ENCODE measurements at places on chromosomes 5 and 9.
A peak's percentile ranks its signal among the peaks of the same experiment; 100 is the strongest.

DNA sequence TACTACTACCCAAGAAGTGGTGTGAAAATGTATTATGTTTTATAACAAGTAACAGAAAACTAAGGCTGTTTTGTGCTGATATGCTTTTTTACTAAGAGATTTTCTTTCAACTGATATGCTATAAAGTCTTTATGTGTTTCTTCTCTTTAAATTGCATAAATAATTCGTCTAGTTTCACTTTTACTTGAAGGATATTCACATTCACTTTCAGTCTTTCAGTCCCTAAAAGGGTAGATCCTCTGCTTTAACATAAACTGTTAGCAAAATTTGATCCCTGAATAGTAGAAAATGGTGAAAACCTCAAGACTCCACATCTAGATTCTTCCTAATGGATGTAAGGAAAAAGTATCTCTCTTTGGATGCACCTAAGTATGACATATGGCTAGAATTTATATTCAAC is 69.0 kb upstream of the FST start:
- no peak for DNase-seq

DNA sequence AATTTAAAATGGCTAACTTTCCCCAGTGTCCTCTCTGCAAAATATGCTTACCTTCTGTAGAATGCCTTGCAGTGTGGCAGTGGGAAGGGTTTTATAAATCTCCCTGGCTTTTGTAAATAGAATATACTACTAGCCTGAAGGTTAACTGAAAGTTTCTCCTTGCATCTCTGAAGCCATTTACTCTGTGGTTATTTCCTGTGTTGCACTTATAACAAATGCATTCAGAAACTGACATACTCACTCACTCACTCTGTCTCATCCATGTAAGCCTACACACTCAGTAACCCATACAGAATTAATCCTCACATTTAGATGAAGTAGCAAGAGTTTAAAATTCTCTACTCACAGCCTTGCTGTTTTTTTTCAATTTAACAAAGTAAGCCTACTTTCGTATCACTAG is 87.1 kb upstream of the SH3GL2 start:
- DNase-seq = no peak

DNA sequence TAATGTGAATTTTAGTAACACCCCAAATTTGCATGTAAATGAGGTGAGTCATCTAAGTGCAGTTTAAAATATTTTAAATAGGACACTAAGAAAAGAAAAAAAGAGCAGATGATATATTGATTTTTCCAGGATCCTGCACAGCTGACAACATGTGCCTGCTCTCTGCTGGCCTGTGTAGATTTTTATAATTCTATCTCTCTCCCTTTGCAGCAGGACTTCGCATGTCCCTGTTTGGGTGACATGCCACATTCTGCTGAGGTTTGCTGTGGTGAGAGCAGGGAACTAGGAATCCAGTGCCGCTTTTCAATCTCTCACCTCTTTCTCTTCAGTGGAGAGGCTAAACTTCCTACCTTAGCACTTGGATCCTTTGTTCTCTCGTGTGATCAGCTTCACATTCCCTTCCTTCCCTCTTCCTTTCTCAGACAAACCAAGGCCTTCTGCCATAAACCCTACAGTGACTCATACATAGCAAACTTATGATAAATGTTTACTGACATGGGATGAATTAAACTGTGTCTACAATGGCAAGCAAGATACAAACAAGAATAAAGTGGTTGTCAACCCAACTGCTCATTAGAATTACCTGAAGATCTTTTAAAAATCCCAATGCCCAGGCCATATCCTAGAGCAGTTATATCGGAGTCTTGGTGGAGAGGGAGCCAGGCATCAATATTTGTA is 198.8 kb upstream of the EFNA5 start:
- peak; percentile 58 for DNase-seq

DNA sequence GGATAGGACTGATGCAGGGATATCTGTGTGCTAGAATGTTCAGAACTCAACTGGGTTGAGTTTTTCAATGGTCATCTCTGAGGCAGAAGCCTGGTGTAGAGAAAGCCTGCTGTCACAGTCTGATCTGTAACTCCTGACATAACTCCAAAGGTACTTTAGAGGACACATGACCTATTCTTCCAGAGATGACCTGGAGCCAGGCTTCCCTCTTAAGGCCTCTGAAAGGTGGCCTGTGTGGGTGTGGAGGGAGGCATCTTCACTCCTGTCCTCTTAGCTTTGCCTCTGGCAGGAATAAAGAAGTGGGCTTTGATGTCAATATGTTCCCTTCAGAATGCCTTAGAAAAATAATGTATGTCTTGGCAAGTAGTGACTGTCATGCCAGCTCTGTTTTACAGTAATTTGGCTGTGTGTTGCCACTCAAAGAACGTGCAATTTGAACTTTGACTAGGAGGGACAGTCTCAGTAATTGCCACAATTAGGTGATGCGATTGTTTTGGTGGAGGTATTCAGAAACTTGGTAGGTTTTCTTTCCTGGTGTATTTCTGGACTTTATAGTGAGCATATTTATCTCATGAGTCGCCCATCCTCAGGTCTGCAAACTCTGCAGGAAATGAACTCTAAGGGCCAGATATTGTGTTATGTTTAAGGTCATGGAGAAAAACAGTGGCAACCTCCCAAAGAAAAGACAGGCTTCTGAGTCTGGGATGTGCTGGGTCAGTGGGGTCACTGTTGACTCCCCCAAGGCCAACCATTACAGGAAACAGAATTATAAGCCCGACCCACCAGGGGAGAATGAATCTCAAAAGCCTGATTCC is 3.2 kb upstream of the C5orf63 start:
- DNase-seq = no peak

- no peak for DNase-seq
Observed at GRCh38 chr5:169328401-169328800, 27.5 kb upstream of the SLIT3 start.

DNA sequence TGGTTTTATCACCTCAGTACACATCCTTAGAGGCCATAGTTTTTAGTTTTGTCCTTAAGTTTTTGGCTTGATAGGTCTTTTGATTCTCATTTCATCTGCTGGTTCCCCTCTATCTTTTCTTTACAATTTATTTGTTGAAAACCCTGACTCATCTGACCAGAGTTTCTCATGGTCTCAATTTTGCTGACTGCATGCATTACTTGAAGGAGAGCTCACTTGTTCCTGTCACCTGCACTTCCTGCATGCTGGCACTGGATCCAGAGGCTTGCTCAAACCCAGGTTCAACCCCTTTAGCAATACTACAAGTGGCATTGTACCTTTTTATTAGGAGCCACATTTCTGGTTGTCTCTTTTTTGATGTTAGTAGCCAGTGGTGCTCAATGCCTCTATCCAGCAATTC is 26.7 kb downstream of the FBXO10 start:
- no peak for DNase-seq

DNA sequence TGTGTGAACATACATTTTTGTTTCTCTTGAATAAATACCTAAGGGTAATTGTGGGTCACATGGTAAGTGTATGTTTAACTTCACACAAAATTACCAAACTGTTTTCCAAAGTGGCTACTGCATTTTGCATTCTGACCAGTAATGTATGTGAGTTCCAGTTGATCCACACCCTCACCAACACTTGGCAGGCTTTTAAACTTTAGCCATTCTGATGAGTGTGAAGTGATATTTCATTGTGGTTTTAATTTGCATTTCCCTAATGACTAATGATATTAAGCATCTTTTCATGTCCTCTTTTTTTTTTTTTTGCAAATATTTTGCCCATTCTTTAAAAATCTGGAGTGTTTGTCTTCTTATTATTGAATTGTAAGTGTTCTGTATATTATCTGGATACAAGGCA is 53.5 kb upstream of the MAST4 start:
- no peak for DNase-seq

GRCh38 chr9:15191378-15191777 is 115.6 kb downstream of the TTC39B start:
- no peak for DNase-seq

GRCh38 chr9:91891915-91892314 is 58.1 kb downstream of the ROR2 start:
- no peak for DNase-seq

GRCh38 chr9:8845808-8846207 is 1046.2 kb upstream of the DMAC1 start:
- no peak for DNase-seq

GRCh38 chr9:134436911-134437310 is 110.7 kb downstream of the RXRA start:
- DNase-seq = no peak

DNA sequence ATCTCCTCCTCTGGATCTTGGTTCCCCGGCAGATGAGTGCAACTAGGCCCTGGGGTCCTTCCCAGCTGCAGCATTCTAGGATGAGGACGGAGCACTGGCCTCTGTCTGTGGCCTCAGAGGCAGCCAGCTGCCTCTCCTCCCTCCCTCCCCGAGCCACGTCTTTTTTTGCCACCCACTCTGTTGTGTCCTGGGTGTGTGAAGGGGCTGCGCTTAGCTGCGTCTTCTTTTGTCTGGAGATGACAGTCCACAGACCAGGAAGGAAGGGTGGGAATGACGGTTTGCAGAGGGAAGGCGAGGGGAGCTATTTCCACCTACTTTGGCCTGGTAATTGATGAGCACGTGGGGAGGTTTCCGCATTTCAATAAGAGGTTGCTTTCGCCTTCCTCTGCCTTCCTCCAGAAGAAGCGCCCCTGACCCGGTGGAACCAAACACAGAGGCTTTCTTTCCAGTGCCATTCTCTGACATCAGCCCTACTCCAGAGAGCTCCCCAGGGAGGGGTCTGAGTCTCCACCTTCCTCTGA is 34.5 kb upstream of the GABRP start:
- DNase-seq = no peak

DNA sequence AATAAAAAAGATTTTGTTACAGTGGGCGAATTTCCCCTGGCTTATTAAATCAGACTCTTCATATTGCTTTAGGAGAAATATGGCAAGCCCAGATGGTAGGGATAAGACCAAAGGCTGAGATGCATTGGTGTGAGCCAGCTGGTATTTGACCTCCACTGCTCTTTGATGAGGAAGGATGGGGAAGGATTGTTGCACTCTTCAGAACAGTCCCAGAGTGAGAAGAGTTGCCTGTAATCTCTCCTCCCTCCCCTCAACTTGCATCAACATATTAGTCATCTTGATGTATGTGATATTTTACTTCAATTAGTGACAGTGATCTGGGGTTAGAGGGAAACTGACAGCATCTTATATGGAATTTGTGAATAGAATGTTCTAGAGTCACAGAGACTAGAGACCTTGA is 136.6 kb downstream of the ADAMTS12 start:
- peak; percentile 71 for DNase-seq

GRCh38 chr5:6590581-6590980 is 42.3 kb downstream of the NSUN2 start:
- no peak for DNase-seq

DNA sequence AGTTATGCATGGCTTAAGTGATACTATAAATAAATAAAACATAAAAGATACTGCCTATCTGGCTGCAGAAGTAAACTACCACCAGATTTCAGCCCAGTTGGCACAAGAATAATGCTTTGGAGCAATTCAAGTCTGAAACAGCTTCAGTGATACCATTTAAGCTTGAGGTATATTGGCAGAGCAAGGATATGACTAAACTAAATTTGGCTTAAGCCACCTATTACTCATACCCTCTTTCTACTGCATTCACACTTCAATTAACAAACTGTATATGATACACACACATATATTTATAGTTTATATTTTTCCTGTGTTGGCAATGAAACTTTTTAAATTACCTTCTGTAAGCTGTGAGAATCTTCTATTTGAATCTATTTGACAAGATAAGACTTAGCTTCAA is 431.9 kb downstream of the ANXA1 start:
- no peak for DNase-seq

DNA sequence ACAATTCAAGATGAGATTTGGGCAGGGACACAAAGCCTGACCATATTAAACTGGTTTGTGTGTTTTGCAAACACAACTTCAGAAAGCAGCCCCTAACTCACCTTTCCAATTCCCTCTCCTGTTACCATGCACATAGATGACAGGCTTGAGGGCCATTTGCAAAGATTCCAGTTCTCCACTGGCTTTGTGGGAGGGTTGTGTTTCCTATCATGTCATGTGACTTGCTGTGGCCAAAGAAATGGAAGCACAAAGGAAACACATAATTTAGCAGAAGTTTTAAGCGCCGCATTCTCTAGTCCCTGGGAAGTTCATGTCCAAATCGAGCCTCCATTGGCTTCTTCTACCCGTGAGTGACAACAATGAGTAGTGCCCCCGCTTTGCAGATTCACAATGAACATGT is 57.9 kb upstream of the CDH6 start:
- no peak for DNase-seq

- DNase-seq = peak; percentile 95
Observed at GRCh38 chr9:134323741-134324358, 2.4 kb upstream of the RXRA start.

GRCh38 chr9:33196736-33197135 is 29.6 kb upstream of the B4GALT1 start:
- DNase-seq = no peak

GRCh38 chr9:27356446-27356845 is 59.5 kb upstream of the EQTN start:
- no peak for DNase-seq

DNA sequence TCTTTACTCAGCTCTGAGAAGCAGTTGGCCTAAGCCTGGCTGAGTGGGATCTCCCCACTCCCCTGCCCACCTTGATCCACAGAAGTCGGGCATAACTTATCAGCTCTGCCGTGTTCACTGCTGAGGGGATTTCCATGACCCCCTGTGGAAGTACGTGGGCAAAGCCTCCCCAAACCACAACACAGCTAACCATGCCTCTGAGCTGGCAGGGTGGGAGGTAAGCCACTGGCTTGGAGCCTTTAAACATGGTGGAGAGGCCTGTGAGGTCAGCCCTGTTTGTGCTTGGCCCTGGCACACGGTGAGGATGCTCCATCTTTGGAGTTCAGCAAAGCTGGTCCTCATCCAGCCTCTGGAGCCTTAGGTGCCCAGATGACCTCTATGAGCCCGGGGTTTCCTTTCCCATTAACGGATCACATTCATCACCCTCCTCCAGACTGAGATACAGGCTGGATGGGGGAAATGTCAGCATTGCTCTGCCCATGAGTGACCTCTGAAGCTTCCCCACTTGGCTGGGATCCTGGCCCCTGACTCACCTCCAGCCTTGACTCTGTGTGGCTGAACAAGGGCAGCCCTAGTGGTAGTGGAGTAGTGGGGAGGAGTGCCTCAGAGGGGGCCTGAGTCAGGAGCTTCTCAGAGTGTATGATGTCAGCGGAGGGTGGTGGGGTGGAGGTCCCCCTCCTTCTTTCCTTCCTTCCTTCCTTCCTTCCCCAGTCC is 6.2 kb downstream of the PDLIM4 start:
- DNase-seq = peak; percentile 99

GRCh38 chr5:32960340-32961058 is 249.4 kb downstream of the NPR3 start:
- peak; percentile 55 for DNase-seq

GRCh38 chr5:115329475-115329874 is 33.0 kb upstream of the CCDC112 start:
- no peak for DNase-seq

- no peak for DNase-seq
Observed at GRCh38 chr5:176492431-176492830, 44.2 kb downstream of the FAF2 start.

GRCh38 chr5:137975208-137975607 is 57.7 kb downstream of the FAM13B start:
- no peak for DNase-seq

DNA sequence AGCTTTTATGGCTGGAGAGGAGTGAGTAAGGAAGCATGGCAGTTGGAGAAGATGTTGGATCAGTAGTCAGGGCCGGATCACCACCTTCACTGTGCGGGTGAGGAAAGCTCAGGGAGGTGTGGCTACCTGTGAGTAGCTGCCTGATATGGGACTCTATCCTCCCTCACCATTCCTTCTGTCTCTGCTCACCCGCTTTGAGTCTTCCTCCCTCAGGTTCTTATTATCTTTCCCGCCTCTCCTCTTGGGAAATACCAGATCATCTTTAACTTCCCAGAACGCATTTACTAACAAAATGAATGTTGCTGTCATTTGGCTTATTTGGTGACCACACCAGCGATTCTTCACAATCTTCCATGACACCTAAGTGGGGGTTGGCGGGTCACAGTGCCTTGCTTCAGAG is 140.7 kb upstream of the GPR151 start:
- DNase-seq = no peak
